ENCODE measurements at places on chromosomes 7 and 10. TPM values are rescaled to one million over a fixed set of nuclear protein-coding genes. Genes with fewer than 3 reads are reported as not detected.

Gene OR2A42
- total RNA-seq = not detected

Gene TRA2A
- total RNA-seq = 25.3 TPM

Gene PNLIP
- not detected for total RNA-seq

Gene TBX20
- total RNA-seq = 2.2 TPM

Gene SPAM1
- total RNA-seq = not detected

Gene IDI2
- not detected for total RNA-seq

Gene ANKRD22
- total RNA-seq = not detected

Gene RBM20
- 0.64 TPM for total RNA-seq

Gene ANKRD30A
- 7.1 TPM for total RNA-seq

Gene GIMAP5
- total RNA-seq = not detected

Gene GPR26
- total RNA-seq = not detected

Gene EFCAB10
- total RNA-seq = not detected

Gene CHAT
- not detected for total RNA-seq

Gene DCLRE1C
- 7.8 TPM for total RNA-seq

Gene GNGT1
- not detected for total RNA-seq

Gene RELN
- total RNA-seq = under 0.01 TPM

Gene NFKB2
- total RNA-seq = 61.8 TPM

Gene DPYSL4
- not detected for total RNA-seq

Gene SLC13A1
- total RNA-seq = not detected

Gene GIMAP1
- total RNA-seq = not detected

Gene SPDYE2B
- not detected for total RNA-seq

Gene NUTM2E
- total RNA-seq = not detected

Gene TUBB8
- total RNA-seq = not detected

Gene PTCD1
- 13.2 TPM for total RNA-seq

Gene SLC16A12
- 0.05 TPM for total RNA-seq

Gene ERV3-1
- total RNA-seq = 11.8 TPM

Gene SPACDR
- total RNA-seq = 0.38 TPM

Gene CNTNAP2
- total RNA-seq = 0.69 TPM

Gene VSTM4
- total RNA-seq = not detected

Gene ITPRID1
- total RNA-seq = not detected

Gene HTR5A
- not detected for total RNA-seq

Gene PLEKHS1
- 0.04 TPM for total RNA-seq

Gene CARD11
- 1.7 TPM for total RNA-seq

Gene LIPJ
- not detected for total RNA-seq
